ENCODE measurements at places on chromosomes 2 and 18. TPM values are rescaled to one million over a fixed set of nuclear protein-coding genes. Genes with fewer than 3 reads are reported as not detected.

NFATC1 gene
- total RNA-seq, result 7.5 TPM

DOK6 gene
- total RNA-seq, result 2.8 TPM

RPRM gene
- 1.2 TPM for total RNA-seq

DSG1 gene
- total RNA-seq, result not detected

CCBE1 gene
- total RNA-seq, result 24.2 TPM

NXPH2 gene
- total RNA-seq, result not detected

MFSD2B gene
- not detected for total RNA-seq
